ENCODE measurements at places on chromosomes 5 and 9.

GRCh38 chr5:126937771-126938170, 92.6 kb downstream of the MARCHF3 start:
- no peak for DNase-seq

- DNase-seq: peak; percentile 9
Measured at GRCh38 chr5:79560771-79561524, 47.0 kb upstream of the HOMER1 start.

GRCh38 chr5:54743997-54744788, 226.6 kb downstream of the SNX18 start:
- DNase-seq: peak; percentile 21

DNA sequence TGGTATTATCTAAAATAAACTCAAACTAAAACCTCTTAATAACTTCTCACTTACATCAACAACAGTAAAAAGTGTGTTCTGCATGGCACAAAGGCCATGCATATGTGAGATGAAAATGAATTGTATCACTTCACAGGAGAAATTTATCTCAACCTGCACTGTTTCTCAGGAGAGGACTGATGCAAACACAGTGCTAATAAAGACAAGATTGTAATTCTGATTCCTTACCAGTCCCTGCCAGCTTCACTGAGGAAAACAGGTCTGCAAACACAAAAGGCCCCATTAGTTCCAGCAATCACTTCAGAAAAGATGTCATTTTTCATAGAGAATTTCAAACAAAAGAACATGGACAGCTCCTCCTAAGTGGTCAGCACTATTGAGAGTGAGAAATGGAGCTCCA, 117.3 kb upstream of the PDE4D start:
- no peak for DNase-seq

DNA sequence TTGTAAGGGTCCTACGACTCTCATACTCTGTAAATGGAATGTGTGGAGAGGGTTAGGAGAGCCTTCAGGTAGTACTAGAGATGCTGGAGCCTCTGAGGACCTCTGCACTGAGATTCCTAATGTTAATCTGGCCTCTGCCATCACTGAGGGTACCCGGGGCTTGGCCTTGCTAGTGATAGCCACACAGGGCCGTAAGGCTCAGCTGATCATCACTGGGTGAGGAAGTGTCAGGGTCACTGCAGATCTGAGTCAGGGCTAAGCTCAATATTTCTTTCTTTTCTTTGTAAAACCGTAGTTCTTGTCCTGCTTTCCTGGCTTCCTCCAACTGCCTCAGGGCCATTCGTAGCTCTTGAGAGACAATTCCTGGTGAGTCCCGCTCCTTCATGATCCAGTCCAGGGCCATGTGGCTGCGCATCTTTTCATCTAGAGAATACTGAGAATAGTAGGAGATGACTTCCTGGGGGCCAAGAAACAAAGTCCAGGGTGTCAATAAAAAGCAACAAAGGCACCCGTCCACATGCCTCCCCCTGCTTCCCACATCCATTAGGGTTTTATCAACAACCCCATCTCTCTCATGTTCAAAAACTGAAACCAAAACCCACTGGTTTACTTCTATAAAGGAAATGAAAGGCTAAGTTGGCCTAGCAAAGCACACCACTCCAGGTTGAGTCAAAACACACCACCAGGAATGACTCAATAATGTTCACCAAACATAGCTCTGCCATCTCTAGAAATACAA, 47.7 kb downstream of the LIX1 start:
- DNase-seq: no peak

DNA sequence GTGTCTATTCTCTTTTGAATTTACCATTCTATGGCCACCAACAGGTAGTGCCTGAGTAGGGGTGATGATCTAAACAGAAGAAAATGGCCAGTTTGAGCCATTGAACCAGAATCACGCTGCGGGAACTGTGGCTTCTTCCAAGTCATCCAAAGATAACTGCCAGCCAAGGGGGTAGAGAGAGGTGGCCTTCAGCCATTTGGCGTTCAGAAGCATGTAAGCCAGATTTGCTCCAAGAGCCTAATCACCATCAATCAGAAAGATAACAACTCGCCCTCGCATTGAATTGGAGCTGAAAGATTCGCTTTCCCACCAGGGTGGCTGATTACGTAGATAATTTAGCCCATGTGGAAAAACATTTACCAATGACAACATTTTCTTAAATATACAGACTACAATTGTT, 1302.7 kb upstream of the DMAC1 start:
- DNase-seq: no peak

DNA sequence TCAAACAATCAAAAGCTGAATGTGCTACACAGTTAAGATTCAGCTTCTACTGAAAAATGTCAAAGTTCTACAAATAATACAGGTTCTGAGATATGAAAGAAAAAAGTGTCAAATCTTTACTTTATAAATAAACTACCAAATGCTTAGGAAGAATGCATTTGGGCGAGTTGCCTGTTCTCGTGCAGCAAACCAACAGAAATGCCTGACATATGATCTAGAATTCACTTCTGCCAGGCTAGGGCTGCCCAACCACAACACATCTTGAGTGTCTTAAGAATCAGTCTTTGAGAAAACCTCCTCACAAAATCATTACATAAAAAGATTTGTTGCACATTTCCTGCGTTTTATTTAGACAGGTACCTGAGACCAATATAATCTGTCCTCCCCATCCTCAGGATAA, 42.2 kb downstream of the ANKH start:
- DNase-seq: no peak

- DNase-seq: no peak
Measured at GRCh38 chr5:130024006-130024405, 119.7 kb downstream of the CHSY3 start.

DNA sequence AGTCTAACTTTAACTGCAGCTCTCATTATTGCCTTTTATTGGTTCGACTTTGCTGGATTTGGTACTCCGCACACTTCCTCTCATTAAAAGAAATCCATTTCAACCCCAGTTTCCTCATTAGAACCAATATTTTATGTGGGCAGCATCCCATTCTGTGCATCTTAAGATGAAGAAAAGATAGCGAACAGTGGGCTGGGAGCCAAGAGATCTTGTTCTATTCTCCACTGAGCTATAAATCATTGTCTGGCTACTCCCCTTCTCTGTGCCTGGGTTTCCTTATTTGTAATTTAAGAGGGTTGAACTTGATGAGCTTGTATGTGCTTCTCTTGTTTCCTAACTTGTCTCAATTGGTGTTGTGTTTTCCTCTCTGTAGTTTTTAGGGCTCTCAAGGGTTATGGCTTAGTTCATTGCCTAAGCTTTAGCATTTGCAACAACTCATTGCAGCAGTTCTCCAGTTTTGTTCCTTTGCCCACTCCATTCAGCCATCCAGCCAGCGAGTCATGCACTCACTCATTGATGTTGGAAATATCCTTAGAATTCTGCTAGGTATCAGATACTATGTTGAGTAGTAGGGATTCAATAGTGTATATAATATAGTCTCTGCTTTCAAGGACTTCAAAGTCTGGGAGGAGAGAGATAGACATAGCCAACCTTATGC, 273.3 kb upstream of the TNC start:
- DNase-seq: no peak

- DNase-seq: peak; percentile 23
Measured at GRCh38 chr9:110427497-110428104, 89.9 kb upstream of the TXNDC8 start.

- no peak for DNase-seq
Measured at GRCh38 chr9:89358985-89359384, 40.7 kb downstream of the SECISBP2 start.

GRCh38 chr5:167352801-167353200, 938.6 kb upstream of the WWC1 start:
- no peak for DNase-seq
